Transverse colon (tissue), 4 donors: ENCODE measurements at places on chromosomes 3 and 15.

DNA sequence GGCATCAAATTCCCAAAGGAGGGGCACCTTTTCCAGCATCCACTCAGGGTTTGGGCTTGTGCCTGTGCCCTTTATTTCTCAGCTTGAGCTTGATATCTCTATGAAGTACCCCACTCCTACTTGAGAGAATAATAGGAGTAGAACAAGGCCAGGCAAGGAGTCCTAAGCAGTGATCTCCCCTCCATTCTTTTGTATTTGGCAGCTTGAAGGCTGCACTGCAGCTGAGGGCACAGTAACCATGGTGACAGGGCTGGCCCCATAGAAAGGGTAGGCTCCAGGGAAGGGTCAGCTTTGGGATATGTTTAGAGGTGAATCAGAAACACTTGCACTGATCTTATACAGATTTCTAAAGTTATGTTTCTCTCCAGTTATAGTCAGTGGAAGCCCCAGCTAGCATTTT is 145.4 kb upstream of the SLC24A5 start:
- no peak for DNase-seq

DNA sequence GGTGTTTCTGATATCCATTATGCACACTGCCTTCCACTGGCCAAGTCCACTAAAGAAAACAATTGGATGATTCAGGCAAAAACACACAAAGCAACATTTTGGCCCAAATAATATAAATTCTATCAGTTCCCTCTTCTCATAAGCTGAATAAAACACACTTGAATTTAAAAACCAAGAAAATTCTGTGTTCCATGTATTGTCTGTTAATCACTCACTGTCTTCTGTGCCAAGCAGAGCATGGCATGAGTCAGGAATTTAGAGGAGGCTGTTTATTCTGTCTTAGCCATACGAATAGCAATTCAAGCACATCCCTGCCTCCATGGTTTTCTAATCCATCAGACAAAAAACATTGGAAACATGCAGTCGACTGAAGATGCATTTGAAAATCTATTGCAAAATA is 215.6 kb upstream of the UMPS start:
- no peak for DNase-seq

DNA sequence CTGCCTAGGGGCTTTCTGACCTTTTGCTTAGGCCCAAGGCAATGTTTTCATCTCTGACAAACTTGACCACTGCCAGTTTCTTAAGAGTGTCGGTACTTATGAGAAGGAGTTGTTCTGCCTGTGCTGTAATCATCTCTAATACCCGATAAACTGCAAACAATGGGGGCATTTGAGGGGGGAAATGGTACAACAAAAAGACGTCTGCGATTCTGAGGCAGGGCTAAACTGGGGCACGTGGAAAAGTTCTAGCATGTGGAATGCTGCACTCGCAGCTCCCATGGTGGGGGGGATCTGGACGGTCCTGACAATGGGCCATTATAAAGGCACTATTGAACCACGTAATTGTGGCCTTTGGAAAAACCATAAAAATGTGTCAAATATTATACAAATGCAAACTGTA is 73.1 kb upstream of the SAMMSON start:
- DNase-seq = no peak

DNA sequence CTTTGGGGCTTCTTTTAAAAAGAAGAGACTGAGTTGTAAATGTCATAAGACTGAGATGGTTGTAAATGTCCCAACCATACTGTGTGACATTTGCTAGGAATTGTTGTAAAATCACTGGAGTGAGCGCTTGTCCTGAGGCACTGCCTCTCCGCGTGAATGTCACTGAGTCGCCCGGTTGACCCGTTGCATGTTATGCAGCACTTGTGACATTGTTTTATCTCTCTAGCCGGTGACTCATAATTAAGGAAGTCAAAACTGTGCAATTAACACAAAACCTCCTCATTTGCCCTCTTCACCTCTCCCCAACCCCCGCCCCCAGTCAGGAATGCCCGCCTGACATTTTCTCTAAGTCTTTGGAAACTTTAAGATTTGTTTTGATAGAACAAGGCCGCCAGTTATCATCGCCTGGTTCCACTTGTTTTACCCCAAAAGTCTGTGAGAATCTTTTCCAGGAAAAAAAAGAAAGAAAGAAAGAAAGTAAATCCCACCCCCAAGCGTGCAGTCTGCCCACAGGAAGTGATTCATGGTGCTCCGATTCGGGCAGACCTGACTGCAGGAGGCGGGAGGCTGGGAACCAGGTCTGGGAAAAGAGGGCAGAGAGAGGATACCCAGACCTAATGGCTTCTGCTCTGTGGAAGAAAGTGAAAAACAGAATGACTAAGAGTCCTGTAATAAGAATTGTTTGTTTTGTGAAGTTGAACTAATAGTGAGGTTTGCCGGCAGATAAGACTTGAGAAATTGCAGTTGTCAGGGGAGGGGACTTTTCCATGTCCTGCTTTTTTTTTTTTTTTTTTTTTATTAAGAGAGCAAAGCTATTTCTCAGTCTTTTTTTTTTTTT is 84.8 kb downstream of the SMAD3 start:
- DNase-seq = peak; percentile 47

GRCh38 chr3:168034152-168034928 is 61.4 kb downstream of the GOLIM4 start:
- no peak for DNase-seq

GRCh38 chr15:76107169-76107568 is 47.4 kb downstream of the TMEM266 start:
- DNase-seq = no peak

DNA sequence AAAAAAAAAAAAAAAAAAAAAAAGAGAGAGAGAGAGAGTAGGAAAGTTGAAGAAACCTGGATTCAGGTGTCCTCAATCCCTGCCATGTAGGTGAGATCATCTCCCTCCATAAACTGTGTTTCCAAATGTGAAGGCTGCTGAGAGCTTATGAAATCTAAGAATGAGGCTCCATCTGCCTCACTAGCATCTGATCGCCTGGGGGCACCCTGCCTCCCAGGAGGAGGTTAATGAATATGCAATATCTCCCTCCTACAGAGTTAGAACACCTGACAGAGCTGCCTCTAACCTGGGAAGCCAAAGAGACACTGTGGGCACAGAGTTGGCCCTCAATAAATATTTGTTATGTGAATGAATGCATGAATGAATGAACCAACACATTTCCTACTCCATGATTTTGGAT is 23.8 kb upstream of the ZNF148 start:
- no peak for DNase-seq
